Liver (tissue), 10 donors: ENCODE measurements at places on chromosomes 5 and 9. TPM values are rescaled to one million over a fixed set of nuclear protein-coding genes. Genes with fewer than 3 reads are reported as not detected.

Gene PCDHGC4
- polyA plus RNA-seq: not detected

Gene SLC6A7
- polyA plus RNA-seq: not detected

Gene SPINK4
- not detected for polyA plus RNA-seq

Gene NUTM2G
- polyA plus RNA-seq: 0.07 TPM

Gene CDKN2B-AS1
- polyA plus RNA-seq: 0.08 TPM

Gene CCDC180
- polyA plus RNA-seq: 0.35 TPM

Gene GPX8
- polyA plus RNA-seq: 1.2 TPM

Gene SOX30
- not detected for polyA plus RNA-seq

Gene CTXN3
- not detected for polyA plus RNA-seq

Gene SLC34A3
- polyA plus RNA-seq: not detected

Gene ANKRD33B
- not detected for polyA plus RNA-seq

Gene KLF4
- 2.7 TPM for polyA plus RNA-seq

Gene RNF38
- 3.4 TPM for polyA plus RNA-seq

Gene LRRC8A
- 19.9 TPM for polyA plus RNA-seq

Gene ESM1
- 0.08 TPM for polyA plus RNA-seq

Gene SAPCD2
- 0.06 TPM for polyA plus RNA-seq

Gene PCA3
- 0.72 TPM for polyA plus RNA-seq

Gene ENC1
- polyA plus RNA-seq: 6.9 TPM

Gene SHB
- polyA plus RNA-seq: 3.6 TPM

Gene ZNF483
- 0.03 TPM for polyA plus RNA-seq

Gene TMEM174
- polyA plus RNA-seq: not detected

Gene MLANA
- 0.29 TPM for polyA plus RNA-seq

Gene PCDHGA9
- polyA plus RNA-seq: 0.63 TPM

Gene NUTM2F
- polyA plus RNA-seq: not detected

Gene LRRC70
- polyA plus RNA-seq: 0.66 TPM

Gene IL9
- polyA plus RNA-seq: not detected

Gene SNCAIP
- 2.1 TPM for polyA plus RNA-seq

Gene LYSMD3
- polyA plus RNA-seq: 8.8 TPM

Gene FOXD4L5
- polyA plus RNA-seq: not detected

Gene EPB41L4A
- 3.7 TPM for polyA plus RNA-seq

Gene ZNF474
- not detected for polyA plus RNA-seq

Gene CFAP90
- 0.53 TPM for polyA plus RNA-seq

Gene CDK9
- 32.4 TPM for polyA plus RNA-seq

Gene FSD1L
- polyA plus RNA-seq: 0.38 TPM

Gene CMYA5
- polyA plus RNA-seq: 1.3 TPM

Gene SVEP1
- polyA plus RNA-seq: 1.5 TPM

Gene CARD9
- 0.25 TPM for polyA plus RNA-seq

Gene CNTNAP3B
- 1.9 TPM for polyA plus RNA-seq

Gene SLIT3
- polyA plus RNA-seq: 0.61 TPM

Gene ORM1
- 69,591 TPM for polyA plus RNA-seq

Gene MARVELD2
- 9.4 TPM for polyA plus RNA-seq

Gene PHF24
- polyA plus RNA-seq: 0.01 TPM

Gene LTC4S
- polyA plus RNA-seq: 2.4 TPM
